ENCODE measurements at places on chromosomes 16 and 17.

- no peak for DNase-seq
Observed at GRCh38 chr17:34756637-34757021, 177.2 kb downstream of the TMEM132E start.

- peak; percentile 44 for DNase-seq
Observed at GRCh38 chr17:64420143-64420670, 28.7 kb upstream of the MILR1 start.

- DNase-seq = no peak
Observed at GRCh38 chr17:34246881-34247280, 8.2 kb upstream of the CCL2 start.

DNA sequence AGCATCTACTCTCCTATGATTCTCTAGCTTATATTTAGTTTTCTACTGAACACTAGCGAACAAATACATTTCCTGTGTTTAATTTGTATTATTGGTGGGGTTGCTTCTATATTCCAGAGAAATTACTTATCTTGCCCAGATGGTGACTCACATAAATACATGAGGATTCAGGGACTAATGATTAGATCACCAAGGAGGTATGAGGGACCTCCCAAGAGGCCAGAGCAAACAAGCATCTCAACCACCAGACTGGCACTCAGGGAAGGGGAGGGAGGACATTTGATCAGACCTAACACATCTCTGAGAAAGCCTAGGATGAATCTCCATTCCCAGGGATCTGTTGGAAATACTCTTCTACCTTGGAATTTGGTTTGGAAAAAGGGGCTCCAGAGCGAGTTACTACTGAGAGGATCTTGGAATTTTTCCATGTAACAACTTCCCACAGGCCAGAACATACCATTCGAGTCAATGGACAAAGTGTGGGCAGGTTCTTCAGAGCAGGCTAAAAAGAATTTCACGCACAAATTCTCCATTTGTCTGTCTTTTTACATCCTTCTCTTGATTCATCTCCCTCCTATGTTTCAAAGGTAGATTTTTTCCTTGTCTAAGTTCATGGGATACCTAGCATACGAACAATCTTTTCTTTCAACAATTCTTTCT is 262.6 kb upstream of the MYOCD start:
- no peak for DNase-seq

- DNase-seq = no peak
Observed at GRCh38 chr17:34761646-34762045, 182.3 kb downstream of the TMEM132E start.

GRCh38 chr16:12535535-12536411 is 267.9 kb downstream of the CPPED1 start:
- no peak for DNase-seq

DNA sequence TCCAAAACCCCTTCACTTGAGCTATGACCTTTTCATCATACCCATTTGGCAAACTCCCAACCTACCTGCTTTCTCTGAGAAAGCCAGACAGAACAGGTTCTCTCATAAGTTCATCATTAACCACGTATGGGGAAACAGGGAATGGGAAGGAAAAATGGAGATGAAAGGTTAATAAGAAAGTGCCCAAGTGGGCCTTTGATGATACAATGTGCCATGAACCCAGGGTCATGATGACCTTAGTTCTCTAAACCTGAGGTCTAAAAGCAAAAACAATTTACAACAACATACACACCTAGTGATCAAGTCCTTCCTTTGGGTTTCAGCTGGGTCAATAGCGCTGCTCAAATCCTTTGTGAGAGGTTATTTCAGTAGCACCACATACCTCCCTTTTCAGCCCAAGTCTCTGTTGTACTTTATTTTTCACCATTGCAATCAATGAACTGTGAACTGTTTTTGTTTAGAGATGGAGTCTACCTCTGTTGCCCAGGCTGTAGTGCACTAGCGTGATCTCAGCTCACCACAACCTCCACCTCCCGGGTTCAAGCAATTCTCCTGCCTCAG is 14.5 kb upstream of the RANGRF start:
- DNase-seq = no peak

GRCh38 chr17:58308173-58308984 is 20.2 kb downstream of the TSPOAP1 start:
- DNase-seq = no peak

DNA sequence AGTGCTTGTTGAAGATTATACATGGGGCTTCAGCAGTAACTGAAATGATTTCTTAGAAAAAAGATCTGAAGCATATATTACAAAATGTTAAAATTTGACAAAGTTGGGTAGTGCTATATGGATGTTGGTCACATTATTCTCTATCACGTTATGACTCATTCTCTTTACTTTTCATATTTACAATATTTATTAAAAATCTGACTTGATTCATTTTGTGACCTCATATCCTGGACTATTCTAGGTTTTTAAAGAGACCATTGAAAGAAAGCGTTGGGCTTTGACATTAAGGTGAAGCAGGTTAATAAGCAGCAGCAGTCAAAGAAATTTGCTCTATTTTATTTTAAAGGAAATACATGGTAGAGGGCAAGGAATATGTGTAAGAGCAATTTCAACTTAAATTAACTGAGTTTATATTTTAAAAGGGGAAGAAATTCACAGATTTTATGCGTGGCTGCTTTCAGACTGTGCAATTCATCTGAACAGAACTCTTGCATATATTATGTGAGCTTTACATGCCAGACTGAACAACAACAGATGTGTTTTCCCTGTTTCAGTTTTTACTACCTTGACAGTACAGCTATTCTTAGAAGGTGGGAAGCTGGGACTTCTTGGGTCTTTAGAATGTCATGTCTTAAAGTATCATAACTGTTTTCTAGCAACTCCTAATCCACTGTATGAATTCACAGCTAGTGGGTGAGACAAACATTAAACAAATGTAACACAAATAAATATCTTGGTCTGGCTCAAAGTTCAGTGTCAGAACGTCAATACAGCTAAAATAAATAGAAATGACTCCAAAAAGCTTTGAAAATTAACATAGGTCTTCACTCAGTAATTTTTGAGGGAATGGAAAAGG is 10.4 kb upstream of the FAM20A start:
- DNase-seq = no peak

GRCh38 chr17:45902892-45903346 is 8.6 kb downstream of the MAPT start:
- no peak for DNase-seq

GRCh38 chr16:57084257-57084770 is 8.1 kb upstream of the CPNE2 start:
- DNase-seq = peak; percentile 64

DNA sequence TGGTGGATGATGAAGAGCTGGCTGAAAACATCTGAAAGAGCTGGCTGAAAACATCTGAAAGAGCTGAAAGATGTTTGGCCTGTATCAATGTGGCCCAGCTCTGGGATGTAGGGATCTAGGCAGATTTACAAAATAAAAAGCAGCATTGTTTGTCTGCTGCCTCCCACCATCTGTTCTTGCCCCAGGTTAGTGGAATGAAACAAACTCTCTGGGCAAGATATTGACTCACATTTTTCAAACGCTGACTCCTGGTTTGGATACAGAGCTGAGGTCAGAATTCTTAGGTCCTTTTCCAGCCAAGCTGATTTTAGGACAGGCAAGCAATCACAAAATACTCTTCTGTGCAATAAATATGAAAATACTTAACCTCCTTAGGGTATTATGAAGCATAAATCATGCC is 139.0 kb downstream of the STX8 start:
- no peak for DNase-seq

GRCh38 chr17:44254361-44255095 is 13.4 kb downstream of the SLC4A1 start:
- no peak for DNase-seq

DNA sequence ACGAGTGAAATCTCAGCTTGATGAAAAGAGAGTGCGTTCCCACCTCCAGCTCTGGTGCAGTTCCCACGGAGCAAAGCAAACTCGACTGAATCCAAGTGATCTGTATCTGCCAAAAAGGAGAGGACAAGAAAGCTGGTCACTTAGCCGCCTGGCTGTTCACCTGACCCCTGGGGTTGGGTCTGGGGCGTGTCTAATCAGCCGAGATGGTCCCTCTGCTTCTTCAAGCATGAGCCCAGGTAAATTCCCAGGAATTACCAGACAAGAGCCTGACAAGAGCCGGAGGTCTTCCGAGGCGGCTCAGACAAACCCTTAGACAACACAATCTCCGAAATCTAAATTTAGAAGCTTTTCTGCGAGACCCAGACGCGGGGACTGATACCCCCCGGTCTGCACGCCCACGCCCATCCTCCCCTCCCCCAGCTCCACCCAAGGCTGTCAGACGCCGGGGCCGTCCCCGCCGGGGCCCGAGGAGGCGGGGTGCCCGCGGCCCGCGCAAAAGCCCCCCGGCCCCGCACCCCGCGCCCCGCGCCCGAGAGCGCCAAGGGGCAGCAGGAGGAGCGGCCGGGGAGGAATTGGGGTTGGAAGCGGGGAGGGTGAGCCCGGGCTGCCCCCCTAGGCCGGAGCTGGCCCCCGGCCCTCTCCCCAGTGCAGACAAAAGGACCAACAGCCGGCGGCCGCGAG is 674 bp downstream of the ZNF821 start:
- peak; percentile 70 for DNase-seq

GRCh38 chr17:70111201-70111600 is 36.2 kb downstream of the KCNJ16 start:
- DNase-seq = no peak

- no peak for DNase-seq
Observed at GRCh38 chr16:56419740-56420548, 5.4 kb downstream of the AMFR start.

GRCh38 chr17:56325313-56326000 is 172.2 kb downstream of the ANKFN1 start:
- DNase-seq = no peak

All from activated CD4-positive, alpha-beta T cell treated with anti-CD3 and anti-CD28 coated beads for 4 hours (primary cell).